ENCODE measurements at places on chromosomes 4 and X.

GRCh38 chr4:141388481-141388880 is 167.8 kb downstream of the ZNF330 start:
- no peak for DNase-seq

DNA sequence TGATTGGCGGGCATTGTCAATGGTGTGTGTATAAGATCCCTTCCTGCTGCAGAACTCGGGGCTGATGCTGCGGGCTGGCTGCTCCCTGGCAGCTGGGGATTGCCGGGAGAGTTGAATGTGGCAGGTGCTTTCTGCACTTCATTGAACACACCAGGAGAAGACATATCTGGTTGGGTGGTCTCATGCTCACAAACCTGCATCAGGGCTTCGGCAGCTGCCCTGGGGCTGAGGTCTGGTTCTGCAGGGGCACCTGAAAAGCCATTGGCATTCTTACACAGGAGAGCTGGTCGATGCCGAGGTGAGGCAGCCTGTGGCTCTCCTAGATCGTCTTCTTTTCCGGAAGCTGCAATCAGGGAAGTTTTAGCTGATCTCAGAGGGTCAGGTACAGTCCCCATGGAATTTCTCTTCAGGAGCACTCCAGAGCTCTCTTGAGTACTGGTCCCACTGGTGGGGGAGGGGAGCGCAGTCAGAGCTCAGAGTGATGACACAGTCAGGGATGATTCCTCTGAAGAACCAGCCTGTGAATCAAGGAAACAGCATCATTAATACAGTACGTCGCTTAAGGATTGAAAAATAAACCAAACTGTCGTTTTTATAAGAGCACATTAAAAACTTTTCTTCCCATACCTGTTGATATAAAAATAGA is 57.8 kb downstream of the GPRIN3 start:
- DNase-seq: no peak

DNA sequence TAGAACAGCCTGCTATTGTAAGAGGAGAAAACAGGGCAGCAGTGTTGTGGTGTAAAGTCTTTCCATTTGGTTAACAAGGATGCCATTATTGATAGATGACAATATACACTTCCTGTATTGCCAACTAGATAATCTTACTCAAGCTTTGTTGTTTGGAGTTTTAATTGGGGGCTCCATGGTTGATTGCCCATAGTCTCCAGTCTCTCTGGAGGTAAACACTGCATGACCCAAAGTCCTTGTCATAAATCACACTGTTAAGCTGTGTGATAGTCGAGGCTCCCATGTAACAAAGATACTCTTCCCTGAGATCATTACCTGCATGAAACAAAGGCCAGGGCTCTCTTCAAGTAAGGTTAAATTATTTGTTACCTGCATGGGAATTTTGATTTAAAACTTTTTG is 394.6 kb downstream of the C4orf33 start:
- DNase-seq: no peak

GRCh38 chr4:175536852-175537453 is 275.1 kb downstream of the GPM6A start:
- DNase-seq: no peak

- no peak for DNase-seq
Measured at GRCh38 chr4:94410678-94411206, 41.0 kb upstream of the PDLIM5 start.

GRCh38 chr4:28241021-28241420 is 1380.4 kb downstream of the STIM2 start:
- DNase-seq: no peak

- DNase-seq: no peak
Measured at GRCh38 chr4:75015627-75016026, 82.7 kb downstream of the PARM1 start.

Measured in CD4-positive, alpha-beta T cell treated with Interleukin-1 beta for 1 hour (primary cell).